ENCODE measurements at places on chromosomes 11 and 22. TPM values are rescaled to one million over a fixed set of nuclear protein-coding genes. Genes with fewer than 3 reads are reported as not detected.
A peak's percentile ranks its signal among the peaks of the same experiment; 100 is the strongest.

GRCh38 chr11:12687216-12687623 lies 13.0 kb downstream of the TEAD1 start:
- no peak for DNase-seq
- no peaks in the 10 kb centered on the region for H3K36me3 ChIP-seq
- no peak overlapping the region for H3K4me3 ChIP-seq
- no peak overlapping the region for H3K27ac ChIP-seq
- H3K4me1 ChIP-seq = peaks cover 5% of the 10 kb centered on the region

- no peaks in the 10 kb centered on the region for H3K27me3 ChIP-seq
- no peak overlapping the region for H3K27ac ChIP-seq
- H3K36me3 ChIP-seq = peaks cover 46% of the 10 kb centered on the region
- no peak overlapping the region for H3K4me3 ChIP-seq
Measured at GRCh38 chr11:70278994-70279393, 8.5 kb downstream of the PPFIA1 start.

DNA sequence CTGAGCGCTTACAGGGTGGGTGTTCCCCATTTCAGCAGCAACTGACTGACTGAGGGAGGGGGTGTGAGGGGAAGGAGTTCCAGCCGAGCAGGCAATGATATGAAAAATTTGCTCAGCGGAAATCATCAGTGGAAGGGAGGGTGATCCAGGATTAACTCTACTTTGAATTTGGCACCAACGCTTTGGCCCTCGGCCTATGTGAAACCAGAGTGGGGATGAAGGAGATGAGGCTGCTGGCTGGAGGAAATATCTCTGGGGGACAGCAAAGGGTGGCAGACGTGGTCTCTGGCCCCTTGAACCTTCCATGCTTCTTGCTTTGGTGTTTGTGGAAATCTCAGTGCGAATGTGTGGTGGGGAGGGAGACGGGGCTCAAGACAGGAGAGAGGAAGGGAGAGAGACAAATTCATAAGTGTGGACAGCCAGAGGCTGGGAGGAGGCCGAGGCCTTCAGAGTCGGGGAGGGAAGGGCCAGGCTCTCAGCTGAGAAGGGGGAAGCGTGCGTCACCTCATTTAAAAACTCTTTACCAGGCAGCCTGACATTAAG lies 83.6 kb downstream of the FDX1 start:
- DNase-seq = no peak
- H3K27ac ChIP-seq = no peak overlapping the region
- H3K4me1 ChIP-seq = no peaks in the 10 kb centered on the region

ALX4 gene
- 0.21 TPM for total RNA-seq

OR51B4 gene
- not detected for total RNA-seq

- DNase-seq = no peak
- no peaks in the 10 kb centered on the region for H3K36me3 ChIP-seq
- peaks cover 12% of the 10 kb centered on the region for H3K4me1 ChIP-seq
- H3K27ac ChIP-seq = no peak overlapping the region
- no peaks in the 10 kb centered on the region for H3K27me3 ChIP-seq
- no peak overlapping the region for H3K4me3 ChIP-seq
Measured at GRCh38 chr11:122786896-122787295, 51.4 kb upstream of the CRTAM start.

DNA sequence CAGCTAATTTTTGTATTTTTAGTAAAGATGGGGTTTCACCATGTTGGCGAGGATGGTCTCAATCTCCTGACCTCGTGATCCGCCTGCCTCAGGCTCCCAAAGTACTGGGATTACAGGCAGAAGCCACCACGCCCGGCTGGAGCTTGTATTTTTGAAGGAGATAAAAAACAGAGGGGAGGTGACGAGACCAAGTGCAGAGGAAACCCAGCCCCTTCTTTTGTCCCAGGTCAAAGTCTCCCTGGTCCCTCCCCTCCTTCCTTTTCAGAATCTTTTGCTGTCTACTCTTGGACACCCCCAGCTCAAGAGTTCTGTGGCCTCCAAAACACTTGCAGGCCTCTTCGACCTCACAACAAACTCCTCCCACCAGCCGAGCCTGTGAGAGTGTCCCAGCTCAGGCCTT lies 12.2 kb upstream of the TMEM184B start:
- peak overlapping the region; percentile 49 for H3K27ac ChIP-seq
- H3K4me1 ChIP-seq = peaks cover 5% of the 10 kb centered on the region
- no peak overlapping the region for H3K4me3 ChIP-seq

DNA sequence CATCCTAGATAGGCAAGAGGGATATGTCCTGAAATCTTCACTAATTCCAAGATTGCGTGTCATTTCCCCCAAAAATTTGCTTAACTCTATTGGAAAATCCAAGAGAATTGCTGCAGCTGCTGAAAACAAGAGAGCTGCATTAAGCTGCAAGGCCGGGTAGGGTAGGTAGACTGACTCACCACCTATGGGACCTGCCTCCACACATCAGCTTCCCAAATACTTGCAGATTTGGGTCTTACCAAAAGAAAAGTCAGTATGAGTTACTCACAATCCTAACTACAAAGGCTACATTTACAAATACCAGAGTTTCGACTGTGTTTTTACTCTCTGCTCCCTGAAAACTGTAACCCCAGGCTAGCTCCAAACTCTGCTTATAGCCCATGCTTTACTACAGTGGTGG lies 142.5 kb upstream of the TEAD1 start:
- DNase-seq = no peak
- peaks cover 52% of the 10 kb centered on the region for H3K36me3 ChIP-seq
- H3K4me1 ChIP-seq = no peaks in the 10 kb centered on the region
- no peak overlapping the region for H3K4me3 ChIP-seq

KDM4F gene
- total RNA-seq = not detected

SLC25A1 gene
- total RNA-seq = 35.8 TPM

DNA sequence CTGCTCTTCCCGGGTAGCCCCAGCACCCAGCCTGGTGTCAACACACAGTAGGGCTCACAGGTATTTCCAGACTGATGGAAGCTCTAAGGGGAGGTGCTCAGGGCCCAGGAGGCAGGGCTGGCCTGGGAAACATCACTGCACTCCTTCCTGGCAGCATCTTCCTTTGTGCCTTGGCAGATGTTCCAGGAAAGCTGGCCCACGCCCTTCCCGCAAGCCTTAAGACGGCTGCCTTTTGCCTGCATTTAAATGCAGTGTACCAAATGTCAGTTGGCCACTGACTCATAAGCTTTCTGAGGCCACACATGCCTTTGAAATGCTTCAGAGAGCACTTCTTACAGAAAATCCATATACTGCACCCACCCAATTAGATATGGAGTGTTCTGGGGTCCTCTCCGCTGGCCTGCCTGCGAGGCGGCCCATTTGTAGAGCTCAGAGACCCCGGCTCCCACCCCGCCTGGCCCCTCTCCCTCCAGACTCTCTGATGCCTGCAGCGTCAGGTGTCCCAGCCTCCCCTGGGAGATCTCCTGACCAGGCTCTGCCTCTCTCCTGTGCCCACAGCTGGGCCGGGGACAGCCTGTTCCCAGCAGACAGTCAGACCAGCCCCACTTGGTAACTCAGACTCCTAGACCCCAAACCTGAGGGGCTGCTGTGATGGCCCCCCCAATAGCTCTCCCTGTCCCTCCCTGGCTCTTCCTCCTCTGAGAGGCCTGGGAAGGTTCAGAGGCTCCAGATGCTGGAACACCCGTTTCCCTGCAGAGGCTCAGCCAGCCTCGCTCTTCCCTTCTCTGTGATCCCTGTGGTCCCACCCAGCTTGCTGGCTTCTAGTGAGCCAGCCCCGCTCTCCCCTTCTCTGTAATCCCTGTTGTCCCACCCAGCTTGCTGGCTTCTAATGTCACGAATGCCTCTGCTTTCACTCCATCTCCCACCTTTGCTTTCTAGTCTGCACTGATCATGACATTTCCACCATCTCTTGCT lies 47.6 kb upstream of the THY1 start:
- no peak overlapping the region for H3K27ac ChIP-seq
- no peak for DNase-seq
- no peaks in the 10 kb centered on the region for H3K27me3 ChIP-seq
- H3K4me3 ChIP-seq = no peak overlapping the region
- H3K36me3 ChIP-seq = no peaks in the 10 kb centered on the region

RFPL1 gene
- total RNA-seq = not detected

OPCML gene
- 0.16 TPM for total RNA-seq

GRCh38 chr22:40749829-40750228 lies 69.3 kb downstream of the SLC25A17 start:
- H3K27me3 ChIP-seq = no peaks in the 10 kb centered on the region
- H3K36me3 ChIP-seq = no peaks in the 10 kb centered on the region
- H3K27ac ChIP-seq = no peak overlapping the region
- DNase-seq = no peak
- no peak overlapping the region for H3K4me3 ChIP-seq

All from heart left ventricle (tissue), 16 donors.